Activated T-helper 1 cell treated with Interleukin-2 at 50 U/mL for 16 hours (primary cell): ENCODE measurements at places on chromosomes 2 and 18.
A peak's percentile ranks its signal among the peaks of the same experiment; 100 is the strongest.

GRCh38 chr18:79590191-79591031 lies 89.2 kb upstream of the CTDP1 start:
- DNase-seq = no peak

- no peak for DNase-seq
These were observed 121.7 kb upstream of the TACR1 start for GRCh38 chr2:75320898-75321598.

GRCh38 chr2:231059756-231060155 lies 3.1 kb downstream of the PSMD1 start:
- DNase-seq = no peak

DNA sequence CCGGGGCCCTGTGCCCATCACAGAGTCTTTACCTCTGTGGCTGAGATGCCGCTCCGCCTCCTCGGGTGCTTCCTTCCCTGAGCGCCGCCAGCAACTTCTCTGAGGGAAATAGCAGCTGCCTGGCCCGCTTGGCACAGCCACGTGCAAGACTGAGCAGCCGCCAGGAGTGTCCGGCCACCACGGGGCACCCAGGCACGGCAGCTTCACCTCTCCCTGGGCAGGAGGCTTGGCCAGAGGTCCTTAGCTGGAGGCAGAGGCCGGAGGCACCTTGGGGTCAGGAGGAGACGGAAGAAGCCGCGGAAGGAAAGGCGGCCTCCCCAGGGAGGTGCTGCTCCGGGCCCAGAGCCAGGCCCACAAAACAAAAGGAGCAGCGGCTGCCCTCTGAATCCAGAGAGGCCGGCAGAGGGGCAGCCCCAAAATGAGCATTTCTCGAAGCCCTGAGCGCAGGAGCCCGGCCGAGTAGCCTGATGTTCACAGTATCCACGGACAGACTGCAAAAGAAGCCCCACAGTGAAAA lies 6.0 kb upstream of the LIMS2 start:
- no peak for DNase-seq

DNA sequence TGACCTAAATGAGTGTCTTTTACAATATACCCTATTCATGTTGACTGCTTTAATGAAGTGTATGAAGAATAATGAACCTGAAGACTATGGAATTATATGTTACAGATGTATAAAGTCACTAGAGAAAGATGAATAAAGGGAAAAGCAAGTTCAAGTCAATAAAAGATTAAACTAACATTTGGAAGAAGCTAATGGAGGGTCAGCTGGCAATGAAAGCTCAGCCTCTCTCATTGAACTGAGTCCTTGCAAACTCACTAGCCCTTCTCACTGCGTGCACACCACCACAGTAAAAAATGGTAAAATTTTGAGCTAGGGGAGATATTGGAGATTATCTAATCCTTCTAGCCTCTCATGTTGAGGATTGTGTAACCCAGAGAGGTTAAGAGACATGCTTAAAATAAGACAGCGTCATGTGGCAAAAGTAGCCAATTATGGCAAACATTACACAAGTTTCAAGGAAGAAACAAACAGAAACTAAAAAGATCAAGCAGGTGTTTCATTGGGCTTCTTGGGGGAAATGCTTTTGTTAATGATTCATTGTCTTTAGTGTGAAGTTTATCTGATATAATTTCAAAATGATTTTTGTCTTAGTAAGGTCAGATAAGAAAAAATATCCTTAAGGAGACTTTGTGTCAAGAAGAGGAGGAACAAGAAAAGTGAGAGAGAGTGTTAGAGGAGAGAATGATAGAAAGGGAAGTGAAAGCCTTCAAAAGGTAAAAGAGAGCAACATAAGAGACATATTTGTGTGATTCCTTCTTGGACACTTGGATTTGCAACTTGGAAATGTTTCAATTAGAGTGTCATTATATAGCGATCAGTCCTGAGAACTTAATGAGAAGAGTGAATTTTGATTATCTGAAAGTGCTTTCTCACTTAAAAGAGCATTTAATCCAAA lies 893.7 kb upstream of the FAM98A start:
- no peak for DNase-seq

- no peak for DNase-seq
These were observed 91.0 kb downstream of the MAPRE2 start for GRCh38 chr18:35132021-35132902.

DNA sequence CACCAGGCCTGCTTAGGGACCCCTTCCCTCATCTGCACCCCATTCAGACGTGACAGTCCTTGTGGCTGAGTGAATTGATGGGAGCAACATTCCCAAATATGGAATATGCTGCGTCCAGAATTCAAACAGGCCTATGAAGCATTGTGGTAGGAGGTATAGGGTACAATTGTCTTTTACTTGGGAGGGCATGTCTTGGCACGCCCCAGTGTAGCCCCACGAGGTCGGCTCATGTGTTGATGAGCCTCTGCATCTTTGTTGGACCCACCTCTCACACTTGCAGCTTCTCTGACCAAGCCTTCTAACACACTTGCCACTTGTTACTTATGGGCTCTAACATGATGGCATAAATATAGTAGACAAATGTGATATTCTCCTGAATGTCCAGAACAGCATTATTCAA lies 1.6 kb downstream of the TIMM21 start:
- DNase-seq = no peak

DNA sequence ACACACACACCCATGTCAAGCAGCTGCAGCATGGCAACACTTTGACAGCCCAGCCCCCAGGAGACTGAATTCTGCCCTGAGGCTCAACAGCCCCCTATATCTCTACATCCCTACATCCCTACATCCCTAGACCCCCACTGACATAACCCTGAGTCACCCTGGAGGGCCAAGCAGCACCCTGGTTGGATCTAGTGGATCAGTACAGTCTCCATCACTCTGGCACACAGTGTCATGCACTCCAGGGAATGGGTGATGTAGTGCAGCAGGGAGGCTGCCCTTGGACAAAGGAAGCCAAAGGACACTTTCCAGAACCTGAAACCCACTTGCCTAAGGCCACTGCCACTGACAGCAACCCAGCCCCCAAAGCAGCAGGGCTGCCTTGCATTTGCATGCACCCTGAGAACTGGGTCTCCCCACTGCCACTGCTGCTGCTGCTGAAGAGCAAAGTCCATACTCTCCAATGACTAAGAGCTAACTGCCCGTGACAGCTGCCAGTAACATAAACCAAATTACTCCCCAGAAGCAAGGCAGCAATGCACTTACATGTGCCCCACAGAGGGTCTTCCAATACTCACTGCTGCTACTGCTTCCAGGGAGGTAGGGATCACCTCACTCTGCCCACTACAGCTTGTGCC lies 681.6 kb upstream of the KLHL29 start:
- no peak for DNase-seq

GRCh38 chr2:46784278-46784677 lies 131.3 kb downstream of the MCFD2 start:
- no peak for DNase-seq

GRCh38 chr18:9000733-9001132 lies 101.8 kb upstream of the NDUFV2 start:
- DNase-seq = no peak

- DNase-seq = no peak
These were observed 12.1 kb upstream of the RHOB start for GRCh38 chr2:20434588-20435294.

- DNase-seq = no peak
These were observed 11.0 kb upstream of the ANKRD29 start for GRCh38 chr18:23673725-23674124.

DNA sequence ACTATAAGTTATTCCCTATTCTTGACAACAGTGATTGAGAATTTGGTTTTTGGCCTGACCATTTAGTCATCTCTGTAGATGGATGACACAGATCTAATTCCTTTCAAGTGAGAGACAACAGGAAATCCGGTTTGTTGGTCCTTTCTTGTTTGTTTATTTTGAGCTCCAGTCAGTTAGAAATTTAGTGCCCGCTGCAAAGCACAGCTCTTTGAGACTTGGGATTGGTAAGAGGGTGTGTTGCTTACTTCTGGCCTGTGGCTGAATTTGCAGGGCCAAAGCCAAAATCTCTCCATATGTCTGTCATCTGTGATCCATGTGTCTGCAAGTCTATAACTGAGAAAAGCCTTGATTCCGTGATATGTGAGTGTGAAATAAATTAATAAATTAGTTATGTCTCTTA lies 74.3 kb downstream of the BIN1 start:
- no peak for DNase-seq

DNA sequence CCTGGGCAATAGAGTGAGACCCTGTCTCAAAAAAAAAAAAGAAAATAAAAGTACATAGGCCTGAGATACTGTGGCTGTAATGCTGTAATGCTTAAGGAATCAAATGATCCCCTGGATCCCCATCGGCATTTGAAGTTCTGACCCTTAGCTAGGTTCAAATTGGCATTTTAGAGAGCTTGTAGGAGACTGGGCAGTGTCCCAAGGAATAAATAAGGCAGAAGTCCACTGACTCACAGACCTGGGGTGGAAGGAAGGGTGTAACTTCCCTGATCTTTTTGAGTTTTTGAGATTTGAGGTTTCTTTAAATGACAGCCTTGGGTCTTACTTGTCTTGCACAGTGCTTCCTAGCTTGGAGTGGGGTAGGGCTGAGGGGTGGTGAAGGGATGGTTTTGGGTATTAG lies 553.7 kb downstream of the SLC4A3 start:
- DNase-seq = no peak

DNA sequence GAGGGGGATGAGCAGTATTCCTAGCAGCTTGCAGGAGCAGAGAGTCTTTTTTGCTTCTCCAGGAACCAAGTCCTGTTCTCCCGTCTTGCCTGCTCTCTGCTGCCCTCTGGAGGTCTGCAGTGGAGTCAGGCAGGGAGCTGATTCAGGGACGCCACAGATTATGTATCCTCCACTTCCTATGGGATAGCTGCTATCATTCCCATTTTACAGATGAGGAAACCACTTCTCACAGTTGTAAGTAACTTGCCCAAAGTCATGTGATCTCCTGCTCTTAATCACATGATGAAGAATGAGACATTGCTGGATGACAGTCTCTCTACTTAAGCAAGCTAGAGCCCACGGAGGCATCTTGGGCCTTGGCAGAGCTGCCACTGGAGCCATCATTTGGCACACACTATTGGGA lies 8.3 kb downstream of the SLC4A5 start:
- peak; percentile 58 for DNase-seq

GRCh38 chr2:234500394-234501006 lies 3.6 kb upstream of the ARL4C start:
- peak; percentile 53 for DNase-seq

DNA sequence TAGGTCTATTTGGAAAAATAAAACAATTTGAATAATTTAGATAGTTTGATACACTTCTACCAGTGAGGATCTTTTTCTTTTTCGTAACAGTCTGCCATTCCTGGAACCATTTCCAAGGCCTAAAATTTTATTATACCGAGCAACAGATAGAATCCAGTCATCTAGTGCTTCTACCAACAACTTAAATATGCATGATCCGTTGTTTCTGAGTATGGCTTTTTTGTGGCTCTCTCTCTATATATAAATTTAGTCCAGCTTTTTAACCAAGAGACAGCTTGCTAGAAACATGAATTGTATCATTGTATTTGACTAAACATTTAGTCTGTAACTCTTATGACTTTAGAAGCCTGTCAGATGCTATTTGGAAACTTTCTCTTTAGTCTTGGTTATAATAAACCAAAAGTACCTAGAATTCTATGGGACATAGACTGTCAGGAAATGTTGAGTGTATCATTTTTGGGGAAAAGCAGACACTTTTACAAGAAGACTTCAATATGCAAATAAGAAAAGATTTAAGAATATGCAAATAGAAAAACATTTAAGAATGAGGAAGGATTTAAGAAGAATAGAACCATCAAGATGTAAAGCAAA lies 161.4 kb downstream of the ZEB2 start:
- no peak for DNase-seq

GRCh38 chr18:27778441-27778840 lies 398.5 kb downstream of the CDH2 start:
- no peak for DNase-seq

DNA sequence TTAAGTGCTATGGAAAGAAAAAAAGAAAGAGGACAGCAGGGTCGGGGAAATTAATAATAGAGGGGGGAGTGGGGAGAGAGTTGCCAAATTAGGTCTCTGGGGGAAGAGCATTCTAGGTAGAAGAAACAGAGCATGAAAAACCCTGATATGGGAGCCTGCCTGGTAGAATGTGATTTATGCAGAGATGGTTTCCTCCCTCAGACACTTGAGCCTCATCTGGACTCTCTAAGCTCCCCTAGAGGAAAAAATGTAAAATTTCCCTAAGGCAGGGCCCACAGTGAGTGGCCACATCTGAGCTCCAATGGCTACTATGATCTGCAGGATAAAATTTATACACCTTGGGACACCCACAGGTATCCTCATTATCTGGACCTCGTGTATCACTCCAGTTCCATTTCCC lies 20.6 kb upstream of the EPAS1 start:
- DNase-seq = no peak

GRCh38 chr2:42098571-42099437 lies 51.0 kb downstream of the PKDCC start:
- DNase-seq = no peak

DNA sequence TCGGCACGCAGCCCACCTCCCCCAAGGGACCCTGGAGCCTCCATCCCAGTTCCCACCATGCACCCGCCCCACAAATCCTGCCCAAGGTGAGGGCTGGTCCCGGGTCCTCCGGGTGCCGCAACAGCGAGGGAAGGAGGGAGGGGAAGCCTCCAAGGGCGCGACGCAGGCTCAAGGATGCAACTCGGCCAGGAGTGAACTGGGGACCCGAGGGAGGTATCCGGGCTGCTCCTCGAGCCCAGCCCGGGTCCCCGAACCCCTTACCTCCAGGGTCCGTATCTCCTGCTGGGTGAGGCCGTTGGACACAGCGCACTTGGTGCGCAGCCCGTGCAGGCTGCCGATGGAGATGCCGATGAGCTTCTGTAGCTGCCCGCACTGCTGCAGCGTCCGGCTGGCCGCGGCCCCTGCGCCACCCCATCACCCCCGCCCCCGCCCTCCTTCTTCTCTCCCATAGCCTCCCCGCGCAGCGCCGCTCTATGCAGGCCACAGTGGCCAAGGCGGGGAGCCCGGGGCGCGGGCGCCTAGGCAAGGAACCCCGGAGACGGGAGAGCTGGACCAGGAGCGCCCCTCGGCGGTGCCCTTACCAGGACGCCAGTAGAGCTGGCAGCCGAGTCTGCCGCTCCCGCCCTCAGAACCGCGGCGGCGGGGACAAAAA lies 124.1 kb downstream of the ANKRD30BL start:
- no peak for DNase-seq

DNA sequence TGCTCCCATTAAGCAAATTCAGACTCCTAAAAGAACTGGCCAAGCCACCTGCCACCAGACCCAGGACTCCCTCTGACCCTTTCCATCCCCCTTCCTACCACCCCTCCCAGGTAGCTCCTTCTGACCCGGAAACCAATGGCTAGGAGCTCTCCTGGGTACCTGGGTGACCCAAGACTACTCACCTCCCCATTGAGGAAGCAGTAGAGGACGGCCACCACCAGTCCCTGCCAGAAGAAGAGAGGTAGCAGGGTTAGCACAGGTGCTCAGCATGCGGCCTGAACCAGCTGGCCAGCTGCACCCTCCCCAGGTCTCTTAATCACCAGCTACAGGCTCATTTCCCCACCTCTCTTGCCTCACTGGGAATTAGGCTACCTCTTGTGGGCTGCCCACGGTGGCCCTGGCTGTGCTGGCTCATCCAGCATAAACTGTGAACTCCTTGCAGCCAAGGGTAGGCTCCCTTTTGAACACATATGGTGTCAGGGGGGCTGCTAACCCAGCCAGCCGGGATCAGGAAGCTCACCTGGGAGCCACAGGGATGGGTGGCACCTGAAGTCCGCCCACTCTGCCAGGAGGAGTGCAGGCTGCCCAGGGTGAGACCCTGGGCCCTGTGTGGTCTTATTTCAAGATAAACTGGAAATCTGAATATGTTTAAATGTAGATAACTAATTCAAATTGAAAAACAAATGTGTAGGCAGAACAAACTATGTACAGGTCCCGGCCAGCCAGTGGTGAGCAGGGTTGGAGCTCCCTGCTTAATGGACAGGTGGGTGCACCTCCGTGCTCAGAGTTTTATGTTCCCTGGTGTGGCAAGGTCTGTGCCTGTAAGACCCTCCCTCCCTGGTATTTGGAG lies 9.9 kb downstream of the TMEM37 start:
- no peak for DNase-seq
